ENCODE measurements at places on chromosomes 11 and 22. TPM values are rescaled to one million over a fixed set of nuclear protein-coding genes. Genes with fewer than 3 reads are reported as not detected.

The IPO7 gene
- total RNA-seq: 104 TPM

The GLYATL1 gene
- not detected for total RNA-seq

DNA sequence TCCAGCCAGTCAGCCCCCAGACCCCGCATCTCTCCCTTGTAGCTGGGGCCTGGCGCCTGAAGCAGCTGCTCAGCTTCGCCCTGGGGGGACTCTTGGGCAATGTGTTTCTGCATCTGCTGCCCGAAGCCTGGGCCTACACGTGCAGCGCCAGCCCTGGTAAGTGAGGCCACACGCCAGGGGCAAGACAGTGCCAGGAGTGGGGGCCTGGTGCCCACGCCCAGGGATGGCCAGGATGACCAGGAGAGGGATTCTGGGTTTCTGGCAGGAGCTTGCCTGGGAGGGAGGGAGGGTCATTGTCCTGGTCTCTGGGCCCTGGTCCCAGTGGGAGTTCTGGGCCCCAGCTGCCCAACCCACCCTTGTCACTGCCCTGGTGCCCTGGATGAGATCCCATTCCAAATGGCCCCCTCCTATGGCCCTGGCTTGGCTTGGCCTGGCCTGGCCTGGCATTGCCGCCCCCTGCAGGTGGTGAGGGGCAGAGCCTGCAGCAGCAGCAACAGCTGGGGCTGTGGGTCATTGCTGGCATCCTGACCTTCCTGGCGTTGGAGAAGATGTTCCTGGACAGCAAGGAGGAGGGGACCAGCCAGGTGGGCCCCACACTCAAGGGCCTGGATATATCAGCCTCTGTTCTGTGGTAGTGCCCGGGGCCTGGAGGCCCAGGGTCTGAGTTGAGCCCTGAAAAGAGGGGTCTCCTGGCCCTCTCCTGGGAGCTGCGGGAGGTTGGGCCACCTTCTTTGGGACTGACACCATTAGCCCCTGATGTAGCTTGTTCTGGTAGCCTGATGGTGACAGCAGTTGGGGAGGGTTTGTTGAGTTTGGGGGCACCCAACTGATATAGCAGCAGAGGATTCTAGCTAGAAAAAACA lies 3.7 kb downstream of the SLC39A13 start:
- DNase-seq: peak; percentile 60

The SULT4A1 gene
- not detected for total RNA-seq

- DNase-seq: no peak
Measured at GRCh38 chr11:12529793-12530192, 144.4 kb upstream of the TEAD1 start.

- no peak for DNase-seq
Measured at GRCh38 chr11:129141748-129142523, 50.2 kb downstream of the ARHGAP32 start.

DNA sequence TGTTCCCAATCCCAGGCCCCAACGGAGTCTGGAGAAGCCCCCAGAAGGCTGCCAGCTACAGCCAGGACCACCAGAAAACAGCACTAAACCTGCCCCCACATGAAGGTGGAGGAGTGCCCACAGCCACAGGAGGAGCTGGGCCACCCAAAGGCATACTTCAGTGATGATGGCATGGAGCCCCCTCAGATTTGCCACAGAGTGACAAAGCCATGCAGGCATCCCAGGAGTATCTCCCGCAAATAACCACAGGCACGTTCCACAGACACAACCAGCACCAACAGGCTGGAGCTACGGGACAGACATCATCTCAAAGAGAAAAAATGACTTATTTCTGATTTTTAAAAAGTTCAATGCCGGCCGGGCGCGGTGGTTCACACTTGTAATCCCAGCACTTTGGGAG lies 10.6 kb downstream of the CARS1 start:
- no peak for DNase-seq

DNA sequence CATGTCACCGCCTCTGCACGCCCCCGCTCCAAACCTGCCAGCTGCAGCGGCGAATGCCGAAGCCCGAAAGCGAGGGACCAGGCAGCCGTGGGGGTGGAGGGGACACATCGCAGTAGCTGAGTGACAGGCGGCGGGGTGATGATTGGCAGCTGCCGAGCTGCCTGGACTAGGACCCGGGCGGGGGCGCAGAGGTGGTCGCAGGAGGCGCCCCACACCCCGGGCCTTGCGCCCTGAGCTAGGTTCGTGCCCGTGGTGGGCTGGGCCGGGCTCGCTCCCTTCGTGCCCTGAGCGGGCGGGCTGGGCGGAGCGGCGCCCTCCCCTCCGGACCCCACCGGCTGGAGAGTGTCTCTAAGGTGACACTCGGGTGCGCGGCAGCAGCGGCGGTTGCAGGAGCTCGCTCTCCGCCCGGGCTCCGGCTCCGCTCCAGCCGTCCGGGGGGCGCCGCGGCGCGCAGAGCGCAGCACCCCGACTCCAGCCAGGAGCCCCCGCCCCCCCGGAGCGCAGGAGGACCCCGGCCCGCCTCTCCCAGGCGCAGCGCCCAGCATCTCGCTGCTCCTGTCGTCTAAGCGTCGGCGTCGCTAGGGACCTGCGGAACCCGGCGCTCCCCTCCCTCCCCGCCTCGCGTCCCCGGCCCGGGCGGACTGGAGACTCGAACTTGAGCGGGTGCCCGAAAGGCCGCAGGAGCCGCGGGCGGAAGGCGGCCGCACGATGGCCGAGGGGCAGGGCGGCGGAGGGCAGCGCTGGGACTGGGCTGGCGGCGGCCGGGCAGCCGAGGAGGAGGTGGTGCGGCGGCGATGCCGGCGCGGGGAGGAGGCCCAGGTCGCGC lies 14.5 kb upstream of the DGKZ start:
- peak; percentile 89 for DNase-seq

The NNMT gene
- total RNA-seq: 125 TPM

DNA sequence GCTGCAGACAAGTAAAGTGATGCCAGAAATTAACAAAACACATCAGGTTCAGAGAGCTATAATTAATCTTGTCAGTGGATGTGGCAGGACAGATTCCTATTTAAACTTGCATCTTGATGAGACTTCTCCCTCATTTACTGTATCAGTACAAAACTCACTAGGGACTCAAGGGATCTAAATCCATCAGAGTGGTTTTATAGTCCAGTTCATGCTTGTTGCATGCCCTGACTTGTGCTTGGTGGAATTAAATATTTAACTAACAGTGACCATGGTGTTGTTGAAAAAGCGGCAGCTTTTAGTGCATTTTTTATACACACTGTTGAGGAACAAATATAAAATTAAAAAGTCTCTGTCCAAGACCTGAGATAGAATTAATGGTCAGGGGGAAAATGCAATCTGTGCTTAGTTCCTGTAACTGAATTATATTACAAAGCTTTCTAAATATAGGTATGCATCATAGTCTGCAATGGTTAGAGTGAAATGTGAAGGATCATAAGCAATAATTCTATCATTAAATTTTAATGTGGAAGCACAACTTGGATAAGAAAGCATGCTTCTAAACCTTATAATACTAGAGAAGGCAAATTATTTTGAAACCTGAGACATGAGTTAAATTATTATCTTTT lies 1475.5 kb upstream of the TENM4 start:
- no peak for DNase-seq

DNA sequence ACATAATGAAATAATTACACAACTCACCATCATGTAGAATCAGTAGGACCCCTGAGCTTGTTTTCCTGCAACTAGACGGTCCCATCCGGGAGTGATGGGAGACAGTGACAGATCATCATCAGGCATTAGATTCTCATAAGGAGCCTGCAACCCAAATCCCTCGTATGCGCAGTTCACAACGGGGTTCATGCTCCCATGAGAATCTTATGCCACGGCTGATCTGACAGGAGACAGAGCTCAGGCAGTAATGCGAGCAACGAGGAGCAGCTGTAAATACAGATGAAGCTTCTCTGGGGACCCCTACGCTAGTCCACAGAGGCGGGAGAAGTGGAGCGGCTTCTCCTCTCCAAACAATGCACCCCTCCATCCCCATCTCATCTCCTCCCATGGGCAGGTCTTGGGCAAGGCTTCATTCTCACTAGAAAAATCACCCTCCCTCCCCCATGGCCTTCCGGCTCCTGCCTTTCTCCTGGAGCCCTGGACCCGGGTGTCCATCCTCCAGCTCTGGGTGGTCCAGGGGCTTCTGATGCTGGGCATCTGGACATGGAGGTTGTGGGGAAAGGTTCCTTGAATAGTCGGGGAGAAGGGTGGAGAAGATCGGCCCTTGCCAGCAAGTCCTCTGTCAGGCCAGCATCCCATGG lies 16.2 kb upstream of the RAC2 start:
- no peak for DNase-seq

Measured in upper lobe of left lung (tissue), 6 donors.